ENCODE measurements at places on chromosomes 2 and 18.

GRCh38 chr2:187988348-187988747 lies 303.3 kb upstream of the GULP1 start:
- no peak for DNase-seq

- DNase-seq, result no peak
Observed at GRCh38 chr2:71941726-71942525, 205.7 kb downstream of the CYP26B1 start.

- DNase-seq, result no peak
Observed at GRCh38 chr2:151476287-151476686, 66.6 kb downstream of the RIF1 start.

- DNase-seq, result peak; percentile 37
Observed at GRCh38 chr2:224650815-224651439, 65.2 kb downstream of the CCDC195 start.

- no peak for DNase-seq
Observed at GRCh38 chr2:182973441-182974352, 64.6 kb downstream of the NCKAP1 start.

Data from NCI-H1436 (cell line).